ENCODE measurements at places on chromosomes 12 and 14.
A peak's percentile ranks its signal among the peaks of the same experiment; 100 is the strongest.

- no peak for DNase-seq
Measured at GRCh38 chr12:24701343-24701742, 247.6 kb downstream of the BCAT1 start.

DNA sequence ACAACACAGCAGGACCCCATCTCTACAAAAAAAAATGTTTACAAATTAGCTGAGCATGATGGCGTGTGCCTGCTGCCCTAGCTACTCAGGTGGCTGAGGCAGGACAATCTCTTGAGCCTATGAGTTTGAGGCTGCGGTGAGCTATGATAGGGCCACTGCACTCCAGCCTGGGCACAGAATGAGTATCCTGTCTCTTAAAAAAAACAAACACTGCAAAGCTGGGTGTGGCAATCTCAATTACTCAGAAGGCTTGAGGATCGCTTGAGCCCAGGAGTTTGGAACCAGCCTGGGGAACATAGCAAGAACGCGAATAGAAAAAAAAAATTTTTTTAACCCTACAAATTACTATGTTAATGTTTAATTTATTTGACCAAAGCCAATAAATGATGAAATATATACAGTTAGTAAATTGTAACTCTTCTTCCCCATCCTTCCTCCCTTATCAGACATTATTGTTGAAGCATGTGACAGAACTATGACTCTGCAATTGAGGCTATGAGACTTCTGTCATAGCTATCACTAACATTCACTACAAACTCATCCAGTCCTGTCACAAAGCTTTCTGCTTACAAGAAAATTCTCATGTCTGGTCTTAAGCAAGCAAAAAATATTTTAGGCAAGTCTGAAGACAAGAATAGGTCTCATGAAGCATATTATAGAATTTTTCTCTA is 9.8 kb downstream of the BTBD7 start:
- no peak for DNase-seq

DNA sequence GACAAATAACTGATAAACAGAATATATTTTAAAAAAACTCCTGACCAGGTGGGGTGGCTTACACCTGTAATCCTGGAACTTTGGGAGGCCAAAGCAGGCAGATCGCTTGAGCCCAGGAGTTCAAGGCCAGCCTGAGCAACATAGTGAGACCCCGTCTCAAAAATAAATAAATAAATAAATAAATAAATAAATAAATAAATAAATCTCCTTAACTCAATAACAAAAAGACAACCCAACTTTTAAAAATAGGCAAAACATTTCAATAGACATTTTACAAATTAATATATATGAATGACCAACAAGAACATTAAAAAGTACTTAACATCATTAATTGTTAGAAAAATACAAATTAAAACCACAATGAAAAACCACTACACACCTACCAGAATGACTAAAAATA is 56.2 kb upstream of the CAPRIN2 start:
- no peak for DNase-seq

DNA sequence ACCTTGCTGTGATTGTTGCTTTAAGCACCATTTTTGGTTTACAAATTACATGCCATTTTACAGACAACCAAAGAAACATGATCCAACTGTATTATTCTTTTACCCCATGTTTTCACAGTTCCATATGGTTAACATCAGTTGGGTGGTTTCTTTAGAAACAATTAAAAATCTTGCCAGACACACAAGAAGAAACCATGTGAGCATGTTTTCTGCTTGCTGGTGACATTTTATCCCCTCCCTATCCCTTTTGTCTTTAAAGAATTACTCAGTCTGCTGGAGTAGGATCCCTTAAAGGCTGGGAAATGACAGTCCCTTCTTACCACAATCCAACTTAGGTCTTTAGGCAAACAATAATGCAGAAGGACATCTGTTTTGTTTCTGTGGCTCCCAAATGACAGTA is 121.8 kb upstream of the PLXNC1 start:
- DNase-seq: no peak

GRCh38 chr14:21454843-21455544 is 929 bp downstream of the CHD8 start:
- DNase-seq: no peak

DNA sequence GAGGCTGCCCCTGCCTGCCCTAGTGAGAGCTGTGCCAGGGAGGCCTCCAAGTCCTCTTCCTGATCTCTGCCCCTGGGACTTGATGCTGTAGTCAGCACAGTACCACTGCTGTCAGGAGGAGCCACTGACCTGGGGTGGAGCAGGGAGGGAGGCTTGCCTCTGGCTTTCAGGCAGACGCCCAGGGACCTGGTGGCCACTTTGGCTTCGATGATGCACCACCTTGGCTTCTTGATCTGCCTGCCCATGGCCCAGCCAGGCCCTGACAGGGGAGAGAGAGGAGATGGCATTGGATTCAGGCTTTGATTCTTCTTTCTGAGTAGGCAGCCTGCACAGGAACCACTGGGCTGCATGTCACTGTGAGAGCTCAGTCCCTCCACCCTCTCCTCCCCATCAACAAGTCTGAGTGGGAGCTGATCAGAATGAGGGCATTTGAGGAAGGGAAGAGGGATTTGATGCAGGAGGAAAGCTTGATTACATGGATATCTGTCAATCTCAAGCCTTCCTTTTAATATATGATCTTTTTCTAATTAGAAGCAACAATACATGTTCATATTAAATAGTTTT is 24.7 kb downstream of the TMEM63C start:
- DNase-seq: no peak

GRCh38 chr12:49233842-49234526 is 30.9 kb upstream of the TUBA1C start:
- DNase-seq: peak; percentile 94

GRCh38 chr12:48924617-48925303 is 532 bp downstream of the FKBP11 start:
- DNase-seq: no peak

DNA sequence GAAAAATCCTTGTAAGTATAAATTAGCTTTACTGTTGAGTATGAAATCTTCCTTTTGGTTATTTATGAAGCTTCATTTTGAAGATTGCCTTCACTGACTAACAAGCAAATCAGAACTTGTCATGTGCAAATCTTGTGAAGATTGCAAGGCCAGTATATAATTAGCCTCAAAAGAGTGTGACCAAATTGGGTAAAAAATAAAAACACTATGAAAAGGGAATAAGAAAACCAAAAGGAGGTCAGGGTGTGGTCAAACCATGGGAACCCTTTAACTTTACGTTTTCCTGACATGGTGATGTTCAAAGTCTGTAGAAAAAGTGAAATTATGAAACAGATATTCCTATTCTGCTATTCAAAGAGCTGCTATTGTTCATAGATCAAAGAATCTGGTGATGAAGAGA is 230.3 kb downstream of the BCAT1 start:
- DNase-seq: no peak

DNA sequence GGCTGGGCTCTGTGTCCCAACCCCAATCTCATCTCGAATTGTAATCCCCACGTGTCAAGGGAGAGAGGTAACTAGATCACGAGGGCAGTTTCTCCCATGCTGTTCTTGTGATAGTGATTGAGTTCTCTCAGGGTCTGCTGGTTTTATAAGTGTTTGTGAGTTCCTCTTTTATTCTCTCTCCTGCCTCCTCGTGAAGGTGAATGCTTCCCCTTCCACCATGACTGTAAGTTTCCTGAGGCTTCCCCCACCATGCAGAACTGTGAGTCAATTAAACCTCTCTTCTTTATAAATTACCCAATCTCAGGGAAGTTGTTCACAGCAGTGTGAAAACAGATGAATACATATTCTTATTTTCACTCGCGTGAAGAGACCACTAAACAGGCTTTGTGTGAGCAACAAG is 148.2 kb downstream of the TMEM30B start:
- DNase-seq: no peak

GRCh38 chr14:71632440-71632946 is 299.7 kb upstream of the RGS6 start:
- DNase-seq: no peak

All from pons (tissue), 1 donor.